IPS DF 6.9 (cell line): ENCODE measurements at places on chromosomes 2 and 18.

DNA sequence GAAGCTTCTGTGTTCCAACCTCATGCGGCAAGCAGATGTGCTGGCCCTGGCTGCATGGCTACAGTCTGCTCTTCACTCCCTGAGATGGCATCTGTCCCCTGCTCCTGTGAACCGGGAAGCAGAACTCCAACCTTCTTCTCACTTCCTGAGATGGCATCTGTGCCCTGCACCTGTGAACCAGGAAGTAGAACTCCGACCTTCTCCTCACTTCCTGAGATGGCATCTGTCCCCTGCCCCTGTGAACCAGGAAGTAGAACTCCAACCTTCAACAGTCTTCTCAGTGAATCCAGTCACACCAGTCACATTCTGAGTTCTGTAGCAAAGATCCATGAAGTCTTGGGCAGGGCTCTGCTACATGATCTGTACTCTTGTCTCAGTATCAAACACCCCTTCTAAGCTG is 887.2 kb upstream of the KLHL29 start:
- DNase-seq: no peak

- no peak for DNase-seq
Measured at GRCh38 chr2:208359632-208359986, 47.0 kb upstream of the PTH2R start.

DNA sequence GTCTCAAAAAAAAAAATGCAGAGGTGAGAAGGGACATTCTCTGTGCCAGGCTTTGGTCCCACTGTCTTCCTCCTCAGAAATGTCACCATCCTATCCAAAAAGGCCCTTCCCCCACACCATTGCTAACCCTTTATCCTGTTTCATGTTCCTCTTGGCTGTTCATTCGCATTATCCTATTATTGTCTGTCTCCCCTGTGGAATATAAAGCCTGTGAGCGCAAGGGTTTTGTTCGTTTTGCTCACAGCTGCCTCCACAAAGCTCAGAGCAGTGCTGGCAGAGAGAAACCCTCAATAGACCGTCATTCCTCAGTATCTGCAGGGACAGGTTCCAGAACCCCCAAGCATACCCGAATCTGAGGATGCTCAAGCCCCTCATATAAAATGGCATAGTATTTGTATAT is 91.8 kb downstream of the LOXHD1 start:
- DNase-seq: no peak

DNA sequence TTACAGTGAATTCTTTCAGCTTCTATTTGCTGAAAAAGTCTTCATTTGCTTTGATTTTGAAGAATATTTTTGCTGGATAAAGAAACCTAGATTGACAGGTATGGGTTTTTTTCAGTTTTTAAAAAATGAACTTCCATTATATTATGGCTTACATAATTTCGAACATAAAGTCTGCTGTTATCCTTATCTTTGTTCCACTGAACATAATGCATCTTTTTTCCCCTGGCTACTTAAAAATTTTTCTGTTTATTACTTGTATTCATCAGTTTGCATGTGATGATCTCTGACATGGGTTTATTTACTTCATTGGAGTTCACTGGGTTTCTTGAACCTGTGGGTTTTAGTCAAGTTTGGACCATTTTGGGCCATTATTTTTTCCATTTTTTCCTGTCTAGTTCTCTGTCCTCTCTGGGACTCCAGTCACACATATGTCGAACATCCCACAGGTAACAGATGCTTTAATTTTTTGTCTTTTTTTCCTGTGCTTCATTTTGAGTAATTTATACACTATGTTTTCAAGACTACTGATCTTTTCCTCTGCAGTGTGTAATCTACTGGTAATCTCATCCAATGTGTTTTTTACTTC is 33.1 kb downstream of the SEC11C start:
- no peak for DNase-seq

DNA sequence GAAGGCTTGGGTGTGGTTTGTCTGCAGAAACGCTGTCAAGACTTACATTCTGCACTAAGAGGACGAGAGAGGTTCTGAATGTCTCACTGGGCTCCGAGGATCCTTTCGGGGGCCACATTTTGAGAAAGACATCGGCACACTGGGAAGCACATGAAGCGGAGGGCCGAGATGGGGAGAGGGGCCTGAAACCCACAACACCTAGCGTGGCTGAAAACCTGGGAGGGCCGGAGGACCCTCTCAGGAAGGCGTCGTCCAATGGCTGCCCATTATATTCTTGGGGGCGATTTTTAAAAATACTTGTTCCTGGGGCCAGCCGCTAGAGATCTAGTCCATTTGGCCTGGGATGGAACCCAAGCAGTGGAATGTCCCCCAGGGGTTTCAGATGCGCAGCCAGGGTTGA is 229.6 kb downstream of the GBX2 start:
- DNase-seq: no peak

GRCh38 chr2:46304635-46305034 is 7.4 kb downstream of the EPAS1 start:
- no peak for DNase-seq

- no peak for DNase-seq
Measured at GRCh38 chr2:70850925-70851324, 15.3 kb upstream of the CD207 start.

- no peak for DNase-seq
Measured at GRCh38 chr2:213545964-213546475, 261.8 kb downstream of the SPAG16 start.

GRCh38 chr2:64617631-64618151 is 36.0 kb downstream of the SERTAD2 start:
- no peak for DNase-seq
